Fibroblast of skin of right quadriceps (primary cell): ENCODE measurements at places on chromosomes 11 and 22.
A peak's percentile ranks its signal among the peaks of the same experiment; 100 is the strongest.

- DNase-seq, result no peak
Measured at GRCh38 chr22:33599596-33599995, 320.7 kb downstream of the LARGE1 start.

DNA sequence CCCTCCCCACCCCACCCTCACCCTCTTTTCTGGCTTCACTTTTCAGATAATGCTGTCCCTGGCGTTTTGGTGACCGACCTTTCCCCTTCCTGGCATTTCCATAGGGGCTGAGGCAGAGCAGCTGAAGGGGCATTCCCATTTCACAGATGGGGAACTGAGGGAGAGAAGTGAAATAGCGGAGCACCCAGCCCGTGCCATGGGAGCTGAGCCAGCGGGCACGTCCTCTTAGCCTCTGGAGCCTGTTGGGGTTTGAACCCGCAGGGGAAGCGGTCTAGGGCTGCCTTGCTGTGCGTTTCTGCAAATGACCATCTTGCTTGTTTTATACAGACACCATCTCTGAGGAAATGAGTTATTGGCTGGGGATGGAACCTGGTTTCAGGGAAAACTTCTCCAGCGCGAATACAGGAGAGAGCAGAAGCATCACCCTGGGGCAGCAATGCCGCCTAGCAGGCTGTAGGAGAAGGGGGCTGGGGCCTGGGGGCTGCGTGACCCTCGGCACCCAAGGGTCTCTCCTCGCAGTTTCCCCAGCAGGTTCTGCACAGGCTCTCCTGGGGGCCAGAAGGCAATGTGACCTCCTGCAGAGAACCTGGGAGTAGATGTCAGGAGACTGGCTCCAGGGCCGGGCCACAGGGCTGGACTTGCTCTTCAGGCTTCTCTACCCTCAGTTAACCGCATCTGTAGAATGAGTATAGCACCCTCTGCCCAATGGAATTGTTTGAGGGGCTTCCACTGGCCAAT, 1.5 kb downstream of the PTPRJ start:
- DNase-seq, result no peak

- DNase-seq, result peak; percentile 98
Measured at GRCh38 chr11:67033661-67034166, 10.8 kb downstream of the SYT12 start.

- peak; percentile 32 for DNase-seq
Measured at GRCh38 chr11:125591649-125592304, 875 bp upstream of the STT3A start.

DNA sequence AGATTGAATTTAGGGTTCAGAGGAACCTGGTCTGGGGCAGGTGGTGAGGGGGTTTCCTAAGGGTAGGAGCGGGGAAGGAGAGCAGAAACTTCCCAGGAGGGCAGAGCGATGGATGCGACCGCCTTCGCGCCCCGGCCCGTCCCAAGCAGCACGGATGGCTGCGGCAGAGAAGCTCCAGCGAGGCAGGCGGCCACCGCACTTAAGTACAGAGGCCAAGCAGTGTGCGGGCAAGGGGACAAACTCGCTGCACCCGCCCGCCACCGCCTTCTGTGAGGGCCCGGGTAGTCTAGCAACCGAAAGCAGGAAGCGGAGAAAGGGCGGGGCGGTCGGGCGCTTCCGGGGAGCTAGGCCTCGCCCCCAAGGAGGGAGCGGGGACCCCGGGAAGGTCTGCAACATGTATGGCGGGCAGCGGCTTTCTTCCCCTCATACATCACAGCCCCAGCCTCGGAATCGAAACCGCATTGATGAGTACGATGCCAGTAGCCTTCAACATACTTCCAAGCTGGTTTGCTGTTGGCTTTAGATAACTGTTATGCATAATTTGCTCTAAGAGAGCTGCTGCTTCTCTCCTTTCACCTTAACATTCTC, at the start of gene AGBL2:
AGBL2 (minus strand) TSS at position 288 of the 588 bp plus-strand sequence. CDS start 719 bp downstream, outside the sequence.
- DNase-seq, result peak; percentile 61

GRCh38 chr11:89443361-89444322, 47.5 kb downstream of the NOX4 start:
- no peak for DNase-seq

GRCh38 chr22:25039754-25040153, 87.2 kb downstream of the KIAA1671 start:
- no peak for DNase-seq

DNA sequence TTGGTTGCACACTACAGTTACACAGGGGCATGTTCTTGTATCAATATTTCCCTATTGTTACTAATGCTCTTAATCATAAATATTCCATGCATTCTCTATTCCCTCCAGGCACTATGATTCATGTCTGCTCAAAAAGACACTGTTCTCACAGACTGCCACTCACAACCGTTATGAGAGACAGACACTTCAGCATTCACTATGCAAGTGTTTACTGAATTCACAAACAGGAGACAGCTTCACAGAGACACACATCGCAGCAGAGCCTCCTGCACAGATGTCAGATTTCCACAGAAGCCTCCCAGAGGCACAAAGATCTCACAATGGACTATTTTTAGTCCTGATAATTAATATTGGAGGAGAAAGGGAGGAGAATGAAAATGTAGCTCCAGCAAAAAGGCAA, 930.4 kb downstream of the OPCML start:
- DNase-seq, result no peak

- no peak for DNase-seq
Measured at GRCh38 chr11:35088676-35089075, 50.3 kb upstream of the CD44 start.

GRCh38 chr11:113554526-113554925, 79.3 kb upstream of the DRD2 start:
- no peak for DNase-seq
